ENCODE measurements at places on chromosomes 16 and 17. TPM values are rescaled to one million over a fixed set of nuclear protein-coding genes. Genes with fewer than 3 reads are reported as not detected.

Gene GJD3
- total RNA-seq, result 0.81 TPM

Gene TP53TG3D
- total RNA-seq, result 1.1 TPM

Gene RSPRY1
- 41.0 TPM for total RNA-seq

Gene DNAAF8
- 0.75 TPM for total RNA-seq

Gene STAT5A
- 5.6 TPM for total RNA-seq

Gene SNX20
- total RNA-seq, result not detected

Gene C16orf89
- total RNA-seq, result not detected

Gene SLC12A3
- total RNA-seq, result not detected

Gene DPEP3
- total RNA-seq, result not detected

Gene MILR1
- total RNA-seq, result 1.9 TPM

Gene UQCRC2
- 163 TPM for total RNA-seq

Gene ATP2A3
- 5.1 TPM for total RNA-seq

Gene GFOD2
- 16.0 TPM for total RNA-seq

Gene PYY
- total RNA-seq, result not detected

Gene SOST
- not detected for total RNA-seq

Gene GP1BA
- not detected for total RNA-seq

Gene KRTAP2-3
- not detected for total RNA-seq

Gene CRYM
- 2.5 TPM for total RNA-seq

Gene NTN3
- total RNA-seq, result not detected

Gene LRRC46
- total RNA-seq, result 3.0 TPM

Gene SGSH
- total RNA-seq, result 23.9 TPM

Gene ITGAX
- 1.1 TPM for total RNA-seq

Gene TMC7
- 9.1 TPM for total RNA-seq

Gene KRTAP3-2
- total RNA-seq, result not detected

Gene COL1A1
- total RNA-seq, result 6.5 TPM

Gene STH
- not detected for total RNA-seq

Gene SSTR5
- total RNA-seq, result 0.49 TPM

Gene CTRB1
- not detected for total RNA-seq

Gene HYDIN
- 0.61 TPM for total RNA-seq

Gene CDK10
- 37.1 TPM for total RNA-seq

Gene SULT1A4
- total RNA-seq, result 33.0 TPM

Gene PSMD7
- total RNA-seq, result 119 TPM

Gene OR4D1
- total RNA-seq, result not detected

Gene C16orf82
- total RNA-seq, result not detected

Gene TNK1
- total RNA-seq, result 1.4 TPM

Gene ZP2
- not detected for total RNA-seq

Gene SEZ6L2
- 19.9 TPM for total RNA-seq

Gene APOBR
- not detected for total RNA-seq

Gene HS3ST3A1
- 0.24 TPM for total RNA-seq

Gene TBC1D3K
- not detected for total RNA-seq

Gene ITGB3
- 5.1 TPM for total RNA-seq

Gene OGFOD3
- 25.5 TPM for total RNA-seq

Gene DNASE1
- total RNA-seq, result 4.3 TPM

Gene FN3KRP
- total RNA-seq, result 69.6 TPM

Gene G6PC1
- total RNA-seq, result not detected

Gene CCL3
- total RNA-seq, result not detected

Gene KRTAP2-2
- total RNA-seq, result not detected

Gene KRT20
- 0.27 TPM for total RNA-seq

Gene CALB2
- total RNA-seq, result 6.3 TPM

Gene ANKFN1
- not detected for total RNA-seq

Gene SCIMP
- not detected for total RNA-seq

Gene TMEM219
- total RNA-seq, result 90.4 TPM

Gene PYCARD
- total RNA-seq, result 39.1 TPM

Gene SLC35G6
- total RNA-seq, result not detected
